NCI-H69 (cell line): ENCODE measurements at places on chromosomes 7 and 10.

GRCh38 chr10:71520042-71520441 lies 123.3 kb downstream of the CDH23 start:
- no peak for DNase-seq

DNA sequence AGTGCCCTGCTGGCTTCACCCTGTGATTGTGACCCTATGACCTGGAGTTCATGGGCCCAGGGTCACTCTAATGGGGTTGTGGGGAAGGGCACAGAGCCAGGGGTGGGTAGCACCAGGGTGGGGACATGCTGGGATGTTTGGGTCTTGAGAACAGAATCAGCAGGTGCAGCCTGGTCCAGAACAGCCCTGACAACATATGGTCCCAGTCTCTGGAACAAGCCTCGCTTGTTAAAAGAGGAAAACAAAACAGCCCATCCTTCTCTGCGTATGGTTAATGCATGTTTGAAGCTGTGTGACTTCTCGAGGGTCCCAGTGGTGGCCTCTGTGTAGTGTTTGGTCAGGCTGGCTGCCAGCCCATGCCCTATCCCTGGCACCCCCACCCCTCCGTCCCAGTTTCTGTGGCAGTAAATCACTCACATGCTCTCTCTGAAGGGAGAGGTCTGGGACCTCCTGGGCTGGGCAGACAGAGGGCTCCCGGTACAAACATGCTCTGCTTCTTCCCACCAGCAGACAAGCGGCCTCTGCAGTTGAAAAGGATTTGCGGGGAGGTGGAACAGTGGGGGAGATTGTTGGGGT lies 79.4 kb downstream of the FAM241B start:
- no peak for DNase-seq

DNA sequence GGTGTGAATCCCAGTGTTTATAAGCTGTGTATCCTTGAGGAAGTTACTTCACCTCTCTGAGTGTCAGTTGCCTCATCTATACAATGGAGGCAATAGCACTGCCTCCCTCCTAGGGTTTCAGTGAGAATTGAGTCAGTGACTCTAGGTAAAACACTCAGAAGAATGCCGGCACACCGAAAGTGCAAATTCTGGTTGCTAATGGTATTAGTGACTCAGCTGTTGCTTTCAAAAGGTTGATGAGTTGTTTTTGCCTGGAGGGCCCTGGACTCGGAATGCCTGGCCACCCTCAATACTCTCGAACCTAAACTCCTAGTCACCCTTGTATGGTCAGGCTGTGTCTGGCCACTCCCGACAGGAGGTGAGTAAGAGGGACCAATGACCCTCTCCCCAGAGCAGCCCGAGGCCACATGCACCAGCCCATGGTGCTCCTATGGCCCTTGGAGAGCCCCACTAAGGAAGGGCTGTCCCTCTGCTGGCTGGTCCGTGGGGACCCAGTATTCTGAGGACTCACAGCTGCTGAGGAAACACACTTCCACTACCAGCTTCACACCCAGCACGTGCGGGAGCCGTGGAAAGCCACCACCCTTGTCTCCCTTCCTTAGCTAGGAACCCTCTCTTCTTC lies 60.2 kb downstream of the CALML3 start:
- DNase-seq, result peak; percentile 16

DNA sequence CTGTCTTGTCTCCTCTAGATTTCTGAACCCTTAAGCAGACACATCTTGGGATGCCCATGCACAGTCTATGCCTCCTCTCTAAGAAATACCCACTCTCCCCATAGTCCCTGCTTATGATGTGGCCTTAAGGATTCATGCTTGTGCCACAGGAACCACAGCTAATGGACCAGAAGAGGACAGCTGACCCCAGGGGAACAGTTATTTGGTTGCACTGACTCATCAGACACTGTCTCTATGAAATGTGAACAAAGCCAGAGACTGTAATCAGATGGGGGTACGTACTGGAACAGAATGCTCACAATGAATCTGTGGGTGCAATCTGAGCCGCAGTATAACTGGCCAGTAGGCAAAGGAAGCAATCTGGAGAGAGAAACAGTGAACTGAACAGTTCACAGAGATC lies 121.9 kb downstream of the USP6NL start:
- no peak for DNase-seq

DNA sequence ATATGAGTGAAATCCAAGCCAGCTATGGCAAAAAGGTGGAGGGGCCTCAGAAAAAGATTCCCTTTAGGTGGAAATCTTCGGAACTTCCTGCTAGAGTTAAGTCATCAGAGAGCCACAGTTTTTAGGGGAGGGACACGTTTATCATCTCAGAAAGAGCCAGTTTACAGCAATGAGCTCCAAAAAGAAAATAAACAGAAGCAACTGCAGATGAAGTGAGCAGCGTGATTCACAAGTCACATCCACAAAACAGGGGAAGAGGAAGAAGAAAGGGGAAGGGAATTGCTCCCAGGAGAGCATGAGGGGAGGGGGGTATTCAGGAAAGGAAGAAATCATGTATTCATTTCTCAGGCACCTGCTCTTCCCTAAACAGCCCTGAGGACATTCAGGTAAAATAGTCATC lies 156.2 kb upstream of the FOXK1 start:
- no peak for DNase-seq

- no peak for DNase-seq
Observed at GRCh38 chr7:50735333-50735732, 47.4 kb downstream of the GRB10 start.

- no peak for DNase-seq
Observed at GRCh38 chr7:116569737-116570136, 44.9 kb downstream of the CAV1 start.

DNA sequence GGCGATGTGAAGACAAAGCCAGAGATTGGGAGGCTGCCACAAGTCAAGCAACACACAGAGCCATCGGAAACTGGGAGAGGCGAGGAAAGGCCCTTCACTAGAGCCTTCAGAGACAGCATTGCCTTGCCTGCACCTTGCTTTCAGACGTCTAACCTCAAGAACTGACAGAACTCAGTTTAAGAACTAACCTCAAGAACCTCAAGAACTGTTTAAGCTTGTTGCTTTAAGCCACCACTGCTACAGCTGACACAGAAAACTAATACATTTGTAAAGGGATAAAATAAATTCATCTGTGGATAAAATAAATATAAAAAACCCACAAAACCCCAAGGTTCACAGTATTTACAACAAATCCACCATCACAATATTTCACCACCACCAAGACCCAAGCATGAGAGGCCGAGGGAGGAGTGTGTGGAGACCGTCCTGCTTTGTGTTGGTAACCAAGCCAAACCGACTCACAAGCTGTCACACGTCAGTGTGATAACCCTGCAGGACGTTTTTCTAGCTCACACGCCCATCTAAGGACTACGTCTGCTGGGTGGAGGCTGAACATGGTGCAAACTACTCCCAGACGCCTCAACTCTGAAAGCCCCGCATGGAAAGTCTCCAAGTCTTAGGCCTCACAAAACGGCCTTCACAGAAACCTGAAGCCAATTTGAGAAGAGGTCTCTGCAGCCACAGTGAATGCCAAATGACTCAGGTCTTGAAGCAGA lies 116.8 kb downstream of the ABLIM1 start:
- no peak for DNase-seq

GRCh38 chr10:126022841-126023240 lies 126.5 kb downstream of the FANK1 start:
- no peak for DNase-seq

DNA sequence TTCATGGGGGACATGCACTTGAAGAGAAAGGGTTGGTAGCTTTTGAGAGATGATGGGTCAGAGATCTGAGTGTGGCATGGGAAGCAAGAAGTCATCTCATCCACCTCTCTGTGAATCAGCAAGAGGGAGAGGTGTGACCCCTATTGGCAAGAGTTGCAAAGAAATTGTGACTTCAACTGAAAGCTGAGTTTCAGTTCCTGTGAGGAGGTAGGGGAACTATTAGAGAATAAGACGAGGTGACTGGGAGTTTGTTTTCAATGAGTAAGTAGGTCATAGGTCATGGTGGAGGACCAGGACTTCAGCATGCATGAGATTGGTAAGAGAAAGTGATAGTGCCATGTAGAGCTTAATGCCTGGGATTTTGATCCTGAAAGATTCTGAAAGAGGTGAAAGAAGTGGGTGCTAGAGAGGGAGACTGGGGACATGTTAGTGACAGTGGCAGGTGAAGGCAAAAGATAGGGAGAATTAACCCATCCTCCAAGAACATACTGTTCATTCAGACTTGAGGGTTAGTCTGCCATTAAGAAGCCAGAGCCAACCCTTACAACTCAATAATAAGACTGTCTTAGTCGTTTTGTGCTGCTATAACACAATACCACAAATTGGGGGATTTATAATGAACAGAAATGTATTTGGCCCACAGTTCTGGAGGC lies 75.5 kb upstream of the CAPZA2 start:
- DNase-seq, result peak; percentile 47

DNA sequence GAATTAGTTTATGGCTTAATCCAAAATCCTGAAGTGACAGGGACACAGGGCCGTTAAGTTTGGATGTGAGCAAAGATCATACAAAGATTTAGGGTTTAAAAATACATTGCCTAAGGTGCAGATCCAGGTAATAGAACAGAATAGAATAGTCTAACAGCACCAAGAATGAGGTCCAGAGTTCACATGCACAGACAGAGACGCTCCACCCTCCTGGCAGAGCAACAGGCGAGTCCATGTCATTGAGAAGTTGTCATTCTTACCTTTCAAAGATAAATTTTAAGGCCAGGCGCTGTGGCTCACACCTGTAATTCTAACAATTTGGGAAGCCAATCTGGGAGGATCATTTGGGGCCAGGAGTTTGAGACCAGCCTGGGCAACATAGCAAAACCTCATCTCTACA lies 209.1 kb upstream of the AUTS2 start:
- no peak for DNase-seq

- DNase-seq, result no peak
Observed at GRCh38 chr7:16086743-16087142, 334.6 kb downstream of the CRPPA start.

DNA sequence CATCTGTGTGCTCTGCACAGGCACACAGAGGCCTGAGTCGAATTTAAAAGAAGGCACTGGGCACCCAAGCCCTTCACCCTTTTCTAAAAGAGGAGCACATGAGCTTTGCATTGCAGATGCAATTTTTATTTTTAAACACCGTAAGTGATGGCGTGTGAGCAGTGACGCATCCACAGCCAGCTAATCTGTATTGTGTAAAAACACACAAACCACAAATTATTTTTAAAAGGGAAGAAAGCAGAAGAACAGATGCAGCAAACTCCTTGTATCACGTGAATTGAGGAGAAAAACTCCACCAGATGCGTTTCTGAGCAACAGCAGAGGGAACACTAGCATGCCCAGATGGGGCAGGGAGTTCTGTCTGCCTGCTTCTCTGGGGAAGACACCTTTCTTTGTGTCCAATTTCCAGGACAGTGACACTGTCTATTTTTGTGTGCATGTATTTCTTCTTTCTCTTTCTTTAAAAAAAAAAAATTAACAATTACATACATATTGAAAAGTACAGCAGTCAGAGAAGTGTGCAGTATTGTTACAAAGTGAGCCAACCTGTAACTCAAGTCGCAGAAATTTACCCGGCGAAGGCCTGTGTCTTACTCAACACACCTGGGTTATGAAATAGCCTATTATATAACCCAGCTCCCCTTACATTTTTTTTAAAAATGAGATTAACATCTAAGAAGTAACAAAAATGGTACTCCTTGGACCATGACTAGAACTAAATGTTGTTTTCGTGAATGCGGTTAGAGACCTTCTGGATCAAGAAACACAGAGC lies 39.2 kb downstream of the EEPD1 start:
- DNase-seq, result no peak

GRCh38 chr10:26738301-26738911 lies 40.9 kb downstream of the PDSS1 start:
- DNase-seq, result no peak

DNA sequence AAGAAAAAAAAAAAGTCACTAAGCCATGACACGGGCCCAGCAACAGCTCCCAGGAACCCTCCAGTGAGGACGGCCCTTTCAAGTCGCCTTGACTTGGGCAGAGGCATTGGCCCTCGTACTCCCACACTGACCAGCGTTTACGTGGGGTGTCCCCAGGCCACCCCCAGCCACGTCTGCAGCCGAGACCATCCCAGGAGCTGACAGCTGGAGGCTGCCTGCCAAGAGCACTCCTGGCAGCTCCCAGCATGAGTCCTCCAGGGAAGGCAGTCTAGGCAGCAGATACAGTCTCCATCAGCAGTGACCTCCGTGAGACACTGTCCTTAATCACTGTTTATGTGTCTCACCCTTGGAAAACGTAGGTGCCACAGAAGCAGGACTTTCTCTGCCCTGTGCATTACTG lies 86.5 kb downstream of the PROSER2 start:
- peak; percentile 28 for DNase-seq

DNA sequence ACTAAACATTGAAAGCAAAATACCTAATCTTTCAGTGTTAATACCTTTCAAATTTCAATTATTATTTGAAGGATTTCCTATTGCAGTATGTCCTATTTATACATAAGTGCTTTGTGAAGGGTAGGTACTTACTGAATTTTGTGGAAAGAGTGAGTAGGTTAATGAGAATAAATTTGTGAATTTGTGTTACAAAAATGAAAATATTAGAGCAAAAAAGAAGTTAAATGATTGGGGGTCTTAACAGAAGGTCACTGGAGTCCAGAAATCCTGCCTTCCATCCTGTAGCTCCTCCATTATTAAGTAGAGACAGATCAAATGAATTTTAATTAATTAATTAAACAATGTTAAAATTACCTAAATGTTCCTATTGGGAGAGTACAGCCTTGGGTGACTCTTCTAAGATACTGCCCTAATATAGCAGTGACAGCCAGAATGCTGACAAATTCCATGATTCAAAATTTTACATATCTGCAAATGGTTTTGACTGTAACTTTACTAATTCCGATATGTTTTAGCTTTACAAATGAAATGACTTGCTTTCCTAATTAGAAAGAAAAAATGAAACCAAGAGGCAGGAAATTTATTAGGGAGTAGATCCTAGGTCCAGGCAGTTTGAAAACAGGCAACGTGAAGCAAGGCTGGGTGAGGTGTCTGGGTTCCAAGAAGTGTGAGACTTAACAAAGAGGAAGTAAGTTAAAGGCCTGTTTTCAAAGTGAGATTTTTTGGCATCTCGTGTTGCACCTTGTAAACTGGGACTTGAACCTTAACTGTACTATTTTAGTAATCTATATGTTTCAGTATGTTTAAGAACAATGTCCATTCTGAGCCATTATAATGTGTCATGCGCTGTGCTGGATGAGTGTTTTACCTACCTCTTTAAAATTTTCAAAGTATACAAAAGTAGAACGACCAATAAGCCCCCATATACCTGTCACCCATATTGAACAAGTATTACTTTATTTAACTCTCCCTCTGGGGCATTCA lies 1.5 kb downstream of the PIK3CG start:
- DNase-seq, result no peak

DNA sequence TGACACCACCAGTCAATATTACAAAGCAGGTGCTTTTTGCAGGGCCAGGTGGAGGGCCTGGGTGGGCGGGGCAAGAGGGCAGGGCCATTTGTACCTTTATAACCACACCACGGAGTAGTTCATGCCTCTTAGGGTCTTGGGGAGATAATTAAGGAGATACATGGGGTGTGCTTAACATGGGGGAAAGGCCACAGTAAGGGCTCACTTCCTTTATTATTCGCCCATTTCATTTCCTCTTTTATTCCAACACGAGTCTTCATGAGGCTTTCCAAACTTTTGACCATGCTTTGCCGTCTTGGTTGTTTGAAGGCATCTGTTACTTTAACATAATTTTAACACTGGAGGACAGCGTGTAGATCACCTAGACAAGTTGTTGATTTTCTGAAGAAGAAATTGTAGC lies 33.3 kb upstream of the LYZL2 start:
- no peak for DNase-seq

GRCh38 chr10:63780101-63780500 lies 258.9 kb downstream of the REEP3 start:
- no peak for DNase-seq

GRCh38 chr7:72152161-72153131 lies 259.7 kb downstream of the CALN1 start:
- peak; percentile 10 for DNase-seq
